Activated CD4-positive, alpha-beta T cell treated with anti-CD3 and anti-CD28 coated beads, Interleukin-2, amount 10 ng/mL, durations not matched to agents 24 days and 14 days (primary cell): ENCODE measurements at places on chromosomes 1 and 21. TPM values are rescaled to one million over a fixed set of nuclear protein-coding genes. Genes with fewer than 3 reads are reported as not detected.

Gene RAB3GAP2
- total RNA-seq = 55.0 and 60.0 TPM in 2 replicates

Gene ABCG1
- total RNA-seq = 10.3 and 11.4 TPM in 2 replicates

Gene GPR52
- 2.5 and 3.0 TPM in 2 replicates for total RNA-seq

Gene GPR153
- 1.3 and 1.7 TPM in 2 replicates for total RNA-seq

Gene C8A
- total RNA-seq = not detected in 2 replicates

Gene PALMD
- not detected in 2 replicates for total RNA-seq

Gene CDA
- not detected in 2 replicates for total RNA-seq

Gene KRTAP19-1
- not detected in 2 replicates for total RNA-seq

Gene LCE2B
- total RNA-seq = not detected in 2 replicates

Gene DDI2
- total RNA-seq = 50.5 and 53.0 TPM in 2 replicates

Gene GPR137B
- total RNA-seq = 6.6 and 7.7 TPM in 2 replicates

Gene AMPD1
- total RNA-seq = not detected in 2 replicates

Gene OBSCN
- 21.4 and 22.3 TPM in 2 replicates for total RNA-seq

Gene ANXA9
- total RNA-seq = 0.12 TPM in 1 of 2 replicates, not detected in the other

Gene MOV10
- total RNA-seq = 70.7 and 76.7 TPM in 2 replicates

Gene S100B
- not detected in 2 replicates for total RNA-seq

Gene DMBX1
- 0.07 TPM in 1 of 2 replicates, not detected in the other for total RNA-seq

Gene OR2T1
- total RNA-seq = not detected in 2 replicates

Gene RPE65
- total RNA-seq = not detected in 2 replicates

Gene SLC1A7
- total RNA-seq = not detected in 2 replicates

Gene KDF1
- total RNA-seq = not detected in 2 replicates

Gene RGS13
- not detected in 2 replicates for total RNA-seq

Gene RBP7
- not detected in 2 replicates for total RNA-seq

Gene AKNAD1
- not detected in 2 replicates for total RNA-seq

Gene SPATA46
- not detected in 2 replicates for total RNA-seq

Gene ADORA1
- total RNA-seq = not detected in 2 replicates

Gene ZNF593OS
- total RNA-seq = not detected in 2 replicates

Gene NR1I3
- not detected in 2 replicates for total RNA-seq

Gene FMO3
- not detected in 2 replicates for total RNA-seq

Gene AMY1C
- total RNA-seq = not detected in 2 replicates

Gene ATP8B2
- 49.4 and 49.6 TPM in 2 replicates for total RNA-seq

Gene SLC45A1
- total RNA-seq = 0.12 and 0.38 TPM in 2 replicates

Gene PRCC
- 106 and 120 TPM in 2 replicates for total RNA-seq

Gene RNU1-3
- total RNA-seq = 1,962 and 2,189 TPM in 2 replicates

Gene NR5A2
- not detected in 2 replicates for total RNA-seq

Gene AMY2B
- total RNA-seq = 3.2 and 5.9 TPM in 2 replicates

Gene OR2AJ1
- total RNA-seq = not detected in 2 replicates

Gene CELA3A
- total RNA-seq = not detected in 2 replicates

Gene BEND5
- total RNA-seq = 11.4 and 11.5 TPM in 2 replicates

Gene NFASC
- 0.17 and 0.21 TPM in 2 replicates for total RNA-seq
